ENCODE measurements at places on chromosomes 7 and 10. TPM values are rescaled to one million over a fixed set of nuclear protein-coding genes. Genes with fewer than 3 reads are reported as not detected.

CPXM2 gene
- total RNA-seq, result 11.6 TPM

ASIC3 gene
- 2.6 TPM for total RNA-seq

IFIT1B gene
- not detected for total RNA-seq

CPN1 gene
- not detected for total RNA-seq

CREB3L2 gene
- total RNA-seq, result 143 TPM

ACTR3C gene
- 11.7 TPM for total RNA-seq

SLC13A4 gene
- total RNA-seq, result 0.20 TPM

C10orf53 gene
- total RNA-seq, result not detected

C10orf67 gene
- not detected for total RNA-seq

GRCh38 chr7:156725073-156725472 is 84.5 kb downstream of the RNF32 start:
- no peak overlapping the region for H3K4me3 ChIP-seq
- H3K27me3 ChIP-seq, result no peaks in the 10 kb centered on the region
- H3K4me1 ChIP-seq, result no peaks in the 10 kb centered on the region
- no peak for DNase-seq
- no peaks in the 10 kb centered on the region for H3K36me3 ChIP-seq
- H3K27ac ChIP-seq, result no peak overlapping the region

- no peaks in the 10 kb centered on the region for H3K36me3 ChIP-seq
- H3K4me3 ChIP-seq, result no peak overlapping the region
- H3K4me1 ChIP-seq, result no peaks in the 10 kb centered on the region
- H3K27ac ChIP-seq, result no peak overlapping the region
- no peak for DNase-seq
Measured at GRCh38 chr10:62735464-62736167, 68.9 kb upstream of the ADO start.

GRCh38 chr7:36788825-36789470 is 64.7 kb upstream of the AOAH start:
- H3K27ac ChIP-seq, result no peak overlapping the region
- no peak for DNase-seq
- H3K36me3 ChIP-seq, result no peaks in the 10 kb centered on the region

DNA sequence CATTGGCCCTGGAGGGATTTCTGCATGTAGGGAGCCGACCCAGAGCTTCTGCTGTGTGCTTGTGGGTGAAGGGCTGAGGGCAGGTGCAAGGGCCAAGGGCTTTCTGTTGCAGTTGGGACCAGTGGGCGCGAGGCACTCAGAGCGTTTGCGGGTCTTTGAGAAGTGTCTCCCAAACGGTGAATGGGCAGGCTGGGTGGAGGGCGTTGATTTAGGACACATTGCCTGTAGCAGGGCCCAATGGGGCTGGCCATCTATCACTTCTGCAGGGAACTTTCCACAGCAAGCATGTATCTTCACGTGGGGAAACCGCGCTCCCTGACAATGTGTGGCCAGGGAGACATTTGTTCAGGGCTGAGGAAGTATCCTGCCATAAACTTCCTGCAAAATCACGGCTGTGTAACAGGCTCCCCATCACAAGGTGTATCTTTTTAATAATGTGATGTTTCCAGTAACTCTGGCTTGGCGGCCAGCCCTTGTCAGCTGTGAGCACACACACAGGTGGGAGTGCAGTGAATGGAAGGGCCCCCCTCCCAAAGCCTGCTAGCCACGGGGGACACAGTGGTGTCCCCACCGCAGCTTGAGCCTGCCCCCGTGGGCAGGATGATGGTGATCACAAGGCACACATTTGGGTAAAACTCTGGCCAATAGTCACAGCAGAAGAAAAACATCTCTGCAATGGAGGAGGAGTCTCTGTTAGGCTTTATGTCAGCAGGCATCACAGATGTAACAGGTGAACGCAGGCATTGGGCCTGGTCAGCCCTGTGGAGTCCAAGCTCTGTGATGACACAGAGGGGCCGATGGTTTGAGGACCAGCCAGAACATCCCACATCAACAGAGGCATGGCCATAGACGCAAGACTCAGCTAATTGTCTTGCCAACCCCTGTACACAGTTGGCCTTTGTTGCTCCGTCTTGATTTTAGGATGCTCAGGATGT is 84.3 kb downstream of the GLRX3 start:
- no peaks in the 10 kb centered on the region for H3K36me3 ChIP-seq
- DNase-seq, result no peak
- H3K4me3 ChIP-seq, result no peak overlapping the region
- no peaks in the 10 kb centered on the region for H3K4me1 ChIP-seq
- no peak overlapping the region for H3K27ac ChIP-seq

- peaks cover 11% of the 10 kb centered on the region for H3K36me3 ChIP-seq
- no peak for DNase-seq
- no peaks in the 10 kb centered on the region for H3K4me1 ChIP-seq
- H3K27ac ChIP-seq, result no peak overlapping the region
Measured at GRCh38 chr10:72095195-72095594, 6.8 kb upstream of the SPOCK2 start.

- H3K27ac ChIP-seq, result no peak overlapping the region
- H3K4me1 ChIP-seq, result no peaks in the 10 kb centered on the region
- no peak overlapping the region for H3K4me3 ChIP-seq
- DNase-seq, result no peak
- H3K27me3 ChIP-seq, result no peaks in the 10 kb centered on the region
- no peaks in the 10 kb centered on the region for H3K36me3 ChIP-seq
Measured at GRCh38 chr7:80218723-80219122, 84.1 kb downstream of the GNAI1 start.

GRCh38 chr10:43394868-43395267 is 14.1 kb downstream of the HNRNPF start:
- DNase-seq, result no peak
- H3K4me1 ChIP-seq, result peaks cover 34% of the 10 kb centered on the region
- no peak overlapping the region for H3K27ac ChIP-seq
- H3K36me3 ChIP-seq, result peaks cover 45% of the 10 kb centered on the region
- no peak overlapping the region for H3K4me3 ChIP-seq
- H3K27me3 ChIP-seq, result no peaks in the 10 kb centered on the region

DNA sequence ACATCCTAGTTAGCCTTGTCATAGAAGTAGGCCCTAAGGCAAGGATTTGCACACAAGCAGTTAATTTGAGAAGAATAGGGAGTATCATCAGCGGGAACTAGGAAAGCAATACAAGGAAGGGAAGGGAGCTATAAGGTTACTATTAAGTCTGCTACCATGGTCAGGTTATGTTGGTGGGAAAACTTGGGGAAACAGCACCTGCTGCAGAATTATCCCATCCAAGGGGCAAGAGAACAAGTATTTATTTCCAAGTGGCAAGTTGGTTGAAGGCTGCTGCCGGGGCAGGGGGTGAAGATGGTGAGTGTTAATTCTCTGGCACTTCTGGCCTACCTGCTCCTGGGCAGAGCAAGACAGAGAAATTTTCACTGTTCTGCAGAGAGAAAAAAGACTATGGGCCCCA is 55.0 kb downstream of the CAV1 start:
- no peak overlapping the region for H3K4me3 ChIP-seq
- peaks cover 13% of the 10 kb centered on the region for H3K4me1 ChIP-seq
- H3K36me3 ChIP-seq, result no peaks in the 10 kb centered on the region
- DNase-seq, result no peak

- no peaks in the 10 kb centered on the region for H3K27me3 ChIP-seq
- no peak overlapping the region for H3K4me3 ChIP-seq
- H3K4me1 ChIP-seq, result no peaks in the 10 kb centered on the region
- H3K36me3 ChIP-seq, result no peaks in the 10 kb centered on the region
Measured at GRCh38 chr7:2092279-2092678, 140.5 kb downstream of the MAD1L1 start.

GRCh38 chr10:122147663-122148062 is 123.4 kb upstream of the BTBD16 start:
- H3K27me3 ChIP-seq, result no peaks in the 10 kb centered on the region
- H3K4me3 ChIP-seq, result no peak overlapping the region
- DNase-seq, result peak; percentile 84
- peak overlapping the region; percentile 91 for H3K27ac ChIP-seq
- peaks cover 45% of the 10 kb centered on the region for H3K4me1 ChIP-seq

DNA sequence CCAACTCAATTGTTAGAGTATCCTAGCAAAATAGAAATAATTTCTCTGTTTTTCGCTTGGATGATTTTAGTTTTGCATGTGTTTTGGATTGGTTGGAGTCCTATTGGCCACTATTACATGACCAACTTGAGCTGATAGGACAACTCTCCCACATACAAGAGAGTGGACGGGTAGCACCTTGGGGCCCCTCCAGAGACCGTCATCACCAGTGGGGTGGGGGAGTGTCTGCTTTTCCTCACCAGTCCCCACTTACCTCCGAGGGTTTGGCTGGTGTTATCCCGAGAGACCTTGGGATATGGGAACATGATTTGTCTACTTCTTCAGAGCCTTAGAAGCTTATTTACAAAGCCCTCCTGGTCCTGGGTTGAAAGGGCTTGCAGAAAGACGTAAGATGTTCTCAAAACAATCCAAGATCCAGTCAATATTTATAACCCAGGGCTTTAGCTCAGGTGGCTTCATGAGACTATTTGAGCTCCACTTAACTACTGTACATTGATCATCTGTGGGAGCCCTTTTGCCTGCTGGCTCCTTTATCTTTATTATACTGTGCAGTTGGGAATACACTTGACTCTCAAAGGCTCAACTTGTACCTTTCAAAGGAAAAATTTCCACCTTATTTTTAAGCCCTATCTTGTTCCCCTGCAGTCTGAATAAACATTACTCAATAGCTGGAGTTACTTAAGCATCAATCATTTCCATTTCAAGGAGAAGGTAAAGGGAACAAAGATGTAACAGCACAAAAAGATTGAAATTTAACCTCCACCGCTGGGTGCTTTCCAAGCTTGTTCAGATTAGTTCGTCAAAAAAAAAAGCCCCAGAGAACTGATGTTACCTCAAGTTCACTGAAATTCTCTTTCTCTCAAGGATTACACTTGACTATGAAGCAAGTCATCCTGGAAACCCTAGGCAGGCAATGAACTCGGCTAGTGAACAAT is 119.7 kb downstream of the WDR11 start:
- H3K27ac ChIP-seq, result no peak overlapping the region
- no peaks in the 10 kb centered on the region for H3K27me3 ChIP-seq
- no peaks in the 10 kb centered on the region for H3K36me3 ChIP-seq
- H3K4me1 ChIP-seq, result no peaks in the 10 kb centered on the region

- no peaks in the 10 kb centered on the region for H3K27me3 ChIP-seq
- no peaks in the 10 kb centered on the region for H3K4me1 ChIP-seq
- H3K36me3 ChIP-seq, result no peaks in the 10 kb centered on the region
- no peak overlapping the region for H3K4me3 ChIP-seq
- DNase-seq, result no peak
Measured at GRCh38 chr10:78494179-78494578, 460.5 kb downstream of the RPS24 start.

DNA sequence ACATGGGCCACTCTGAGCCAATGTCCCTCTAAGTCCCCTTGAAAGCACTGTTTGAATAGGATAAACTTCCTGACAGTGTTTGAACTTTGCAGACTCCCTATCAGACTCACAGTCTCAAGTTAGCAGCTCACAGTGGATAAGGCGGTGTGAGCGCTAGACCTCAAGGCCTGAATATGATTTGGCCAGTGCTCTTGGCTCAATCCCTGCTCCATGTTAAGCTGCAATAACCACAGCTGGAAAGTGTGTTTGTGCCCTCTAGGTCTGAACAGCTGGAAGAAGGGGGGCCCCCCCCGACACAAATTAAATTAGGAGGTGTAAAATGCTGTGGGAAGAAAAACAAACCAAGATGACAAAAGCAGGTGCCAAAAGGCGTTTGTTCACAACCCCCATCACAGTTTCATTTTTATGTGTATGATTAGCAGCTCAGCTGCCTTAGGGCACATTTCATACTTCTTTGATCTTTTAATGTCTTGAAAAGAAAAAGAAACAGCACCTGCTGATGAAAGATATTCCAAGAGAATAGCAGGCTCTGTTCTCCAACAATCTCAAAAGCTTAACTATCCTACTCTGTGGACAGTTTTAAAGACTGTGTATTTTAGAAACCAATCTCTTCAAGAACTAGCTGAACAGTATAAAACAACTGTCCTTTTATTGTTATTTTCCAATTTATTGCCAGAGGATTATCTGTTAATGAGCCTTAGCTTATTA is 167.6 kb downstream of the SNX13 start:
- H3K4me3 ChIP-seq, result no peak overlapping the region
- no peaks in the 10 kb centered on the region for H3K4me1 ChIP-seq
- H3K27ac ChIP-seq, result no peak overlapping the region
- H3K36me3 ChIP-seq, result no peaks in the 10 kb centered on the region
- H3K27me3 ChIP-seq, result no peaks in the 10 kb centered on the region
- DNase-seq, result no peak

DNA sequence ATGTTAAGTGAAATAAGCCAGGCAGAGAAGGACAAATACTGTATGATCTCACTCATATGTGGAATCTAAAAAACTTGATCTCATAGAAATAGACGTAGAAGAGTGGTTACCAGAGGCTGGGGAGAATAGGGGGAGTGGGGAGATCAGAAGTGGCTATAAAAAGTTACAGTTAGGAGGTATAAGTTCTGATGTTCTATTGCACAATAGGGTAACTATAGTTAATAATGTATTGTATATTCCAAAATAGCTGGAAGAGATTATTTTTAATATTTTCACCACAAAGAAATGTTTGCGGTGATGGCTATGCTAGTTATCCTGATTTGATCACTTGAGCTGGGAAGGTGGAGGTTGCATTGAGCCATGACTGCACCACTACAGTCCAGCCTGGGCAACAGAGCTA is 53.8 kb downstream of the SLC18A2 start:
- no peak for DNase-seq
- H3K27me3 ChIP-seq, result no peaks in the 10 kb centered on the region
- H3K4me1 ChIP-seq, result no peaks in the 10 kb centered on the region
- no peak overlapping the region for H3K27ac ChIP-seq
- no peak overlapping the region for H3K4me3 ChIP-seq

- no peak overlapping the region for H3K27ac ChIP-seq
- peaks cover 6% of the 10 kb centered on the region for H3K4me1 ChIP-seq
- H3K36me3 ChIP-seq, result peaks cover 7% of the 10 kb centered on the region
- H3K4me3 ChIP-seq, result no peak overlapping the region
- no peaks in the 10 kb centered on the region for H3K27me3 ChIP-seq
Measured at GRCh38 chr10:7824251-7824650, 5.9 kb downstream of the TAF3 start.

All from thyroid gland (tissue), 4 donors.